ENCODE measurements at places on chromosomes 7 and 10.

DNA sequence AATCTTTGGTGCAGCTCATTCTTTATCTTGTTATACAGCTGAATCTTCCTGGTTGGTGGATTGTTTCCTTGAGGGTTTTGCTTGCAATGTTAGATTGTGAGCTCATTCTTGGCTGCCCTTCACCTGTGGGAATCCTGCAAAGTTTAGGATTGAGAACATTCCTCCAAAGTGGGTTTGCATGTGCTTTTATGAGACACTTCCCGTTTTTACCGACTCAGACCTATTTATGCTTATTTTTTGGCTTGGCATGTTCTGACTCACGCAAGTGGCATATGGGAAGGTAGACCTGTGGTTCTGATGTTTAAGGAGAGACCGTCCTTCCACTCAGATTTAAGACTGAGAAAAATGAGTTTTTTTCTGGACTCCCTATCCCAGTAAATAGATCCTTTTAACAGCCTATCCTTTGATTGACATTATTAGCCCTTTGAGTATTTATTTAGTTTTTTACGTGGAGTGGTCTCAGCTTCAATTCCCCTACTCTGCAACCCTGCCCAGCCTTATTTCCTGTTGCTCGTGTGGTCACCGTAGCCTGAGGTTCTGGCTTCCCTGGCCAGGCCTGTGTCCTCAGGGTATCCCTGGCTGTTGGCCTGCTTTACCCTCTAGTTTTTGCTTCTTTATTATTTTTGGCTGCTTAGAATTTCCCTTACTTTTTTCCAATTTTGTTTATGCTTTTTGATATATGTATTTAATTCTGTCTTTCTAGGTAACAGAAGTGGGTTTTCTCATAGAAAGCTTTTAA is 13.4 kb upstream of the PRF1 start:
- no peak for DNase-seq

- no peak for DNase-seq
Measured at GRCh38 chr10:80964955-80965614, 427.4 kb downstream of the SH2D4B start.

DNA sequence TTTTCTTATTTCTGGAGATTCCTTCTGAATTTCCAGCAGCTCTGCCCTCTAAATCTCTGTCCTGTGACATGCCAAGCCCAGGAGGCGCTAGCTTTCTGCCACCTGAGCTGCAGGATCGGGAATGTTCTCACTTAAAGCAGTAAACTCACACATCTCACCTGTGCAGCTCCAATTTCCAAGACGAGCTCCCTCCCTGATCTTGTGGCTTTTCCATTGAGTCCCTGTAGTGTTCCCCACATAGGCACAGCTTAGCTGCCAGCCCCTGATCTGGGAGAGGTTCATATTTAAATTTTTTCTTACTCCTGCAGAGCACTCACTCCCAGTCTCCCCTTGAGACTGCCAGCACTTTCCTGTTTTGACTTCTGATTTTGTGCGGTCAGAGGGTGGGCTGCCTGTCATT is 479.3 kb downstream of the GLRX3 start:
- DNase-seq = no peak

- DNase-seq = no peak
Measured at GRCh38 chr10:62165803-62166202, 102.8 kb downstream of the RTKN2 start.

- no peak for DNase-seq
Measured at GRCh38 chr7:92613214-92613613, 23.0 kb upstream of the FAM133B start.

DNA sequence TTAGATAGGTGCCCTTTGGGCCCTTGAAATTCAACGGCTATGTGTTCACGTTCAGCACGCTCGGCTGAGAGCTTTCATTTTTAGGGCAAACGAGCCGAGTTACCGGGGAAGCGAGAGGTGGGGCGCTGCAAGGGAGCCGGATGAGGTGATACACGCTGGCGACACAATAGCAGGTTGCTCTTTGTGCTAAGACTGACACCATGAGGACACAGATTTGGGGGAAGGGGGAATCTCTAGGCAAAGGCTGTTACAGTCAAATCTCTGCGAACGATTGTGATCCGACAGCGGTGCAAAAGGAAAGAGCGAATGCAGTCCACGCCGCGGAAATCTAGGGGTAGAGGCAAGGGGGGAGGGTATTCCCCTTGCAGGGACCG is 667 bp downstream of the KLLN start:
- DNase-seq = no peak

DNA sequence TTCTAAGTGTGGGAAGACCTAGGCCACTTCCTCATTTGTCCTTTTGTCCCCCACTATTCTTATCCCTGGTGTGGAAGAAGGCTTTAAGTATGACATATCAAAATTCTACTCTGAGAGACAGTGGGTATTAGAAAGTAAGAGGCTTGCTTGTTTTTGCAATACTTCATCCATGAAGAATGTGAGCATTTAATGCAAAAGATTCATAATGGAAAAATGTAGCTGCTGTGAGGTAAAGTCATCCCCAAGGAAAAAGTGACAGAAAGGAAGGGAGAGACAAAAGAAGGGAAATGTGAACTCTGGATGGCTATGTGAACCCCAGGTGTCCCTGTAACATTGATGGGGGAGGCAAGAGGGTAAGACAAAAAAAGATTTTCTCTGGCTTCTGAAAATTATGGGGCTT is 607.5 kb downstream of the SORCS1 start:
- no peak for DNase-seq

Data from stimulated activated CD8-positive, alpha-beta memory T cell treated with anti-CD3 and anti-CD28 coated beads, Interleukin-4, amount 100 ng/mL, for 24 hours (primary cell).